Panc1 (cell line): ENCODE measurements at places on chromosomes 7 and 10. TPM values are rescaled to one million over a fixed set of nuclear protein-coding genes. Genes with fewer than 3 reads are reported as not detected.

MYL7 gene
- not detected for total RNA-seq

VWDE gene
- total RNA-seq, result 8.5 TPM

CDK1 gene
- total RNA-seq, result 75.5 TPM

TUBGCP2 gene
- 93.7 TPM for total RNA-seq

NXPH1 gene
- total RNA-seq, result not detected

OPALIN gene
- total RNA-seq, result not detected

FXYD4 gene
- not detected for total RNA-seq

ZNF679 gene
- not detected for total RNA-seq

SFRP4 gene
- total RNA-seq, result 0.74 TPM

ASAH2 gene
- total RNA-seq, result 6.5 TPM

VWA2 gene
- total RNA-seq, result 0.77 TPM

SPDYE8 gene
- total RNA-seq, result not detected

GBX1 gene
- not detected for total RNA-seq

FKBP6 gene
- total RNA-seq, result not detected

WDFY4 gene
- total RNA-seq, result 0.23 TPM

FOXI2 gene
- not detected for total RNA-seq

SFMBT2 gene
- 1.3 TPM for total RNA-seq

CPEB3 gene
- total RNA-seq, result 2.4 TPM

NOS3 gene
- 3.1 TPM for total RNA-seq

DNA sequence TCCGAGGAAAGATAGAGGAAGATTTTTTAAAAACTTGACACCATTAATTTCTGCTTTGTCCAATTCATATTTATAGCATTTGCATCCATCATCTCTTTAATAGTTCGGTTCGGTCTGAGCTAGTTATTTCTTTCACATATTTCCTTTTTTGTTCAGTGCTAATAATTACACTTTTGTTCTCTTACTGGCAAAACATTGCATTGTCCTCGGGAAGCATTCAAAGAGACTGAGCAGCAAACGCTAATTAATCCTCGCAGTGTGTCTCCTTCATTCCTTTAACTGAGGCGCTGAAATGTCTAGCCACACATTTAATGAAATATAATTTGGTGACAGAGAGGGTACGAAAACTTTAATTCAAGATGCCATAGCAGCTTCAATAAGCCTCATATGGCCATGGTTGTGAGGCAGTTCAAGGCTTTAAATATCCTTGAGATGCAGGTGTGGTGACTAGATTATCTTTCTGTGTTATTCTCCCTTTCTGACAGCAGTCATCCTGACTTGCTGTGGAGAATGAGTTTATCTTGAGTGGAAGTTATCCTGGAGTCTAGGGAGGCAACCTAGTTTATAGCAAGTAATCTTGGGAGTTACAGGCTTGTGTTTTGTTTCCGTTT lies 431.4 kb downstream of the SDK1 start:
- no peak for DNase-seq

- DNase-seq, result no peak
Measured at GRCh38 chr7:25854608-25855497, 297.1 kb upstream of the NFE2L3 start.

GRCh38 chr10:101780818-101781654 lies 2.2 kb downstream of the NPM3 start:
- peak; percentile 47 for DNase-seq

DNA sequence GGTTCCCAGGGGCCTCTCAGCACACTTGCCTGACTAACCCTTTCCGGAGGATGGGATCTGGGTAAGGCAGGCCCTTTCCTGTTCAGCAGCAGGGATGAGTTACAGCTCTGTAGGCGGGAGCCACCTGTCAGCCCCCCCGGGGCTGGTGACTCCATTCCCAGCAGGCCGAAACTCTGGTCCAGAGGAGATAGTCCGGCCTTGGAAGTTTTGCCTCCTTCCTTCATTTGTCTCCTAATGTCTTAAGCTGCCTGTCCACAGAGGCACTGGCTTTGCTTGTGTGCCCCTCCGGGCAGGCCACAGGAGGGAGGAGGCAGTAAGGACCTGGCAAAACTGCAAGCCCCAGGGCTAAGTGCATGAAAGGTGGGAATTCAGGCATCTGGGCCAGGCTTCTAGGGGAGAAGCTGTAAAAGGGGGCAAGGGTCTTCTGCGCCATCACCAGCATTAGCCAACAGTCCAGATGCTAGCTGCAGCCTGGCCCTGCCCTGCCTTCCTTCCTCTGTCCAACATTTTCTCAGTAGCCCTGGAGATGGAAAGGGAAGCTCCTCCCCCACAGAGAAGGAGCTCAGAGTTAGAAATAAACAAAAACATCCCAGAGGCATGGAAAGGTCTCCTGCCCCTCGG lies 1.2 kb downstream of the ADIRF start:
- no peak for DNase-seq

DNA sequence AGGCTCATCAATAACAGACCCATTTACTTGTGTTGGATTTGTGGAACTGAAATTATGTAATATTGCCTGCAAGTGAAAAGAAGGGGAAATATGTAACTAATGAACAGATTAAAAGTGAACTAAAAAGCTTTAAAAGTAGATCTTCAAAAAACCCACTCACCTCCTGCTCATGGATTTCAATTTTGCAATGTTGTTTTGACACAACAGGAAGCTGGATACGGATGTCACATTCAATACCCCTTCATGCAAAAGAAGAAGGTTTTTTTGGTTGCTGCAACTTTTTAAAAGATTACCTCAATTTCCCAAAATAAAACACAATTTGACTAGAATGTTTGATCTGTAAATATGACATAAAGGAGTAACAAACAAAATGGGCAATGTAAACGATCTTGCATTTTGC lies 3.3 kb downstream of the MKI67 start:
- DNase-seq, result no peak

DNA sequence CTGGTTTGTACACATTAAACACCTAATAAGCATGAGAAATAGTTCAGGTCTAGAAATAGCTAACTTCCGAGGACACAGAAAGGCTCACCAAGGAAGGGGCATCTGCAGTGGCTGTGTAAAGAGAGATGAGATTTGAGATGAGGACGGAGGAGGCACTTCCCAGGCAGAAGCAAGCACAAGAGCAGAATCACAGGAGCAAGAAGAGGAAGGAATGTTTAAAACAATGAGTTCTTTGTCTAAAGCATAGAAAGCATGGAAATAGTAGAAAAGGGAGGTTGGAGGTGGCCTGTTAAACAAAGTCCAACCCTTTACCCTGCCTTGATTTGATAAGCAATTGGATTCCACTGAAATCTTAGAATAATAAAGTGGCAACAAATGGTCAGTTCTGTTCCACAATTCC lies 11.6 kb upstream of the PON3 start:
- DNase-seq, result no peak

DNA sequence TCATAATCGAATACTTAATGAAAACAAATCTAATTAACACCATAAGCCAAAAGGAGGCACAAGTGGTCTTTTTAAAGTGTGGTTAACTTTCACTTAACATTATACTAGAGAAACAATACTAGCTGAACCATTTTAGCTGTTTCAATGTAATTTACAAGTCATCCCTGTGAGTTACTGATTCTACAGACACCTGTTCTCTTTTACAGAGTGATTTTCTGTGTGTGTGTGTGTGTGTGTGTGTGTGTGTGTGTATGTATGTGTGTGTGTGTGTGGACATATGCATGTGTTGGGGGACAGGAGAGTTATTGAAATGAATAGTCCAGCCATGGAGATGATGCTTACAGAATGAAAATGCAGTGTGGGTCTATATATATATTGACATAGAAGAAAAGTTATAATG lies 200.2 kb downstream of the DNAJC1 start:
- DNase-seq, result no peak

GRCh38 chr7:78198756-78199155 lies 400.2 kb downstream of the PHTF2 start:
- no peak for DNase-seq

DNA sequence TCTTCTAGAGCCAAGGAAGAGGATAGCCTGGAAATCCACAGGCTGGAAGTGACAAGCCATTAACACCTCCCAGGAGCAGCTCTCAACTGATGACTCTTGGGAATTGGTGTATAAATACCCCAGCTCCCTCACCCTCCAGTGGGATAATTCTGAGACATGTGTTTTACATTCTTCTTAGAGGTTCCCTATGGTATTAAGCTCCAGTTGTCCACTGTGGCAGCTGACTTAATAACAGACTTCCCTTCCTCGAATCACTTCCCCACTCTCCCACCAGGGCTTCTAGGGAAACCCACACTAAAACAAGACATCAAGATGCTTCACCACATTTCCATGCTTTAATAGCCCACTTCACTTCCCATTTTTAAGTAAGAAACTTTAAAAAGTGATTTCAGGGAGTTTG lies 47.2 kb downstream of the FAM107B start:
- no peak for DNase-seq

DNA sequence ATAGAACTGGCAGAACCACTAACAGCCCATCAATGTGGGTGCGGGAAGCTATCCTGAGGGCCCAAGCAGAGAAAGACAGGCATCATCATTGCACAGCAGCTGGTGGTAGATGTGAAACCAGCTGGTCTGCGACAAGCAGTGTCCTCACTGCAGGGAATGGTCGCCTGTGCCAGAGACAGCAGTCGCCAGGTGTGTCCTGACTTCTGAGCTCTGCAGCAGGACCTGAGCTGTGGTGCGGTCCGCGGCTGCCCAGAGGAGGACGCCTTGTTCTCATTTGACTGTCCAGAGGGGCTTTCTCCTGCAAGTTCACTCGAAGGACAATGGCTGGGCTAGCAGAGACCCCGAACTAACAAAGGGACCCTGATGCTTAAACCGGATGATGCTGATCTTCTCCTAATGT lies 97.4 kb downstream of the LRRC18 start:
- no peak for DNase-seq

DNA sequence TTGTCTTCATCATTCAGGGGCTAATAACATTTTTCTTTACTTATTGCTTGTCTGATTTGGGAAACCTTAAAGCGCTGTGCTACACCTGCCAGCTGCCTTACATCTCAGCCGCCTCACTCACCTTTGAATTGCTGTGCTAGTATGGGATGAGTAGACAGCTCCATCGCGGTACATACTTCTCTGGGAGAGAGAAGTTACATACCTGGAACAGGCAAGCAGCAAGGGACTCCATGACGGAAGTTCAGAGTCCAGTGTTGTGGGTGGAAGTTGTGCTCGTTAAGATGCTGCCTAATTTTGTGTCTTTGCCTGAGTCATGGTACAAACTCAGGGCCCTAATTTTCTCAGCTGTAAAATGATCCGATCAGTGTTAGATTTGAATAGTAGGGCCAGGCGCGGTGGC lies 1.9 kb downstream of the NUB1 start:
- DNase-seq, result no peak

DNA sequence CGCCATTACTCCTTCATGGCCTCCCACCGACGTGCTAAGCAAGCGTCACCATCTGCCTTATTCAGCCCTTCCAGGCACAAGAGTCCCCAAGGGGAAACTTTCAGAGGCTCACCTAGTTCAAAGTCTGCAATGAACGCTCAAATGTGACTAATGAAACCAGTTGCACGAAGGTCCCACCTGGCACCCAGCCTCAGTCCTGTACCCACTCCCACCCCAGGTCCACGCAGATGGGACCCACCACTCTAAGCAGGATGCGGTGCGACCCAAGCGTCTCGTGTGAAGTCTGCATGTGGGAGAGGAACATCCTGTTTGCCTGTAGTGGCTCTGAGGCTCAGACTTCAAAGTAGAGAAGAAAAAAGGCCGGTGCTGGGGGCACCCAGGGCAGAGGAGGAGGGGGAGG lies 40.3 kb downstream of the RGS10 start:
- DNase-seq, result no peak

- no peak for DNase-seq
Measured at GRCh38 chr7:114070246-114070645, 151.4 kb upstream of the PPP1R3A start.

- no peak for DNase-seq
Measured at GRCh38 chr7:91264924-91265681, 870 bp downstream of the FZD1 start.

- DNase-seq, result peak; percentile 15
Measured at GRCh38 chr10:96470116-96470743, 43.5 kb downstream of the TLL2 start.

DNA sequence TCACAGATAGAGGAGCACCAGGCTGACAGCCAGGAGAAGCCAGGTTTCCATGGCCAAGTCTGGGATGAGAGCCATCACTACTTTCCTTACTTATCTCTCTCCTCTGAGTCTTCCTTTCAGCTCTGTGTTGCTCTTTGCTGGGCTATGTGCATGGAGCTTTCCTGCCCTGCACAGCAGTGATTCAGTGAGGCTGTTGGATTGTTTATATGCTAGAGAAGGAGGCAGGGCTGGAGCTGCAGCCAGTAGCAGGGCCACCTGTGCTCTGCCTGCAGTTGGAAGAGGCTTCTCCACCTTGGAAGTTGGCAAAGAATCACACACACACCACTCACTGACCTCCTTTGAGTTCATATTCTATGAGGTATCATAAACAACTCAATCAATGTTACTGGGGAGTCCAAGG lies at the start of gene CYP3A4:
Gene CYP3A4 (minus strand): TSS at position 178 of the 400 bp plus-strand sequence. CDS start 103 bp downstream, at position 75.
- DNase-seq, result no peak

- DNase-seq, result no peak
Measured at GRCh38 chr10:9018195-9019173, 964.0 kb downstream of the GATA3 start.

- no peak for DNase-seq
Measured at GRCh38 chr7:131385039-131385605, 57.4 kb downstream of the MKLN1 start.
